Small intestine (tissue), 16 donors: ENCODE measurements at places on chromosomes 3 and 15.

DNA sequence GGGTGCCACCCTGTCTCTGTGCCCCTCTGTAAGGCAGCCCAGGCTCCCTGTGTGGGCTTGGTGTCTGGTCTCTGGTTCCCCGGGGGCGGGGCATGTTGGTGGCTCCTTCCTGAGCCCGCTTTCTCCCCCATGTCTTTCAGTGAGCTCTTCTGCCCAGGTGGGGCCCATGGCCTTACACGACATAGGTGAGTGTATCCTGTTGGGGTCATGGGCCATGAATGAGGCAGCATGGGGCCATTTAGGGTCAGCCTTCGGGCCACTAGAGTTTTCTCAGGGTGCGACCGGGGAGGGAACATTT is 195.1 kb downstream of the UBE3A start:
- no peak overlapping the region for H3K27ac ChIP-seq
- no peak overlapping the region for H3K4me3 ChIP-seq
- H3K4me1 ChIP-seq: no peaks in the 10 kb centered on the region
- DNase-seq: no peak
- H3K27me3 ChIP-seq: no peaks in the 10 kb centered on the region
- H3K36me3 ChIP-seq: no peaks in the 10 kb centered on the region

DNA sequence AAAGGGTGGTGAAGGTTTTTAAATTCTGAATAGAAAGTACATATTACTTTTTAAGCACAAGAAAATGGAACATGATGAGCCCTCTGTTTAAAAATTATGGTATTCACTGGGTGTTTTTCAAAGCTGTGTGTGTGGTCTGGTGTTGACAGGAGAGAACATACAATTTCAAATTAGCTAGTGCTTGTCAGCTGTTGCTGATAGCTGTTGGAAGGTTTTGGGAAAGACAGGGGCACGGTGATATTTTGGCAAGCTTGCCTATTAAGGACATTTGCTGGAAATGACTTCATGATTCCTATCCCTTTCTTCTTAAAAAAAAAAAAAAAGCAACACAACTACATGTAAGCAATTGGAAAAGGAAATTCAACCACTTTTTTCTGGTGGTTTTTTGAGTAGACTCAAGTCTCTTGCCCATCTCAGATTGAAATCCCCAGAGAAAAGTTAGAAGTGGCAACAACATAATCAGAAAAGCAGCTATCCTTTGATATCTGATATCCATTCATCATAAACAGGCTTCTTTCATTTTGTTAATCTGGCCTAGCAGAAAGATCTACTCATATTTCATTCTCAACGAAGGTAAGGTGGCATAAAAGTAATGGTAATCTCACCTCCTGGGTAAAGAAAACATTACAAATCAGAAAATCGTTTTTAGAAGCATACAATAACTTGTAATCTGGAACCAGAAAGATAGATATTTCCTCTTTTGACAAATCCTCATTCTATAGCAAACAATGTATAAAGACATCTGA is 130.0 kb downstream of the RBMS3 start:
- no peaks in the 10 kb centered on the region for H3K36me3 ChIP-seq
- DNase-seq: no peak
- no peak overlapping the region for H3K4me3 ChIP-seq
- no peak overlapping the region for H3K27ac ChIP-seq

DNA sequence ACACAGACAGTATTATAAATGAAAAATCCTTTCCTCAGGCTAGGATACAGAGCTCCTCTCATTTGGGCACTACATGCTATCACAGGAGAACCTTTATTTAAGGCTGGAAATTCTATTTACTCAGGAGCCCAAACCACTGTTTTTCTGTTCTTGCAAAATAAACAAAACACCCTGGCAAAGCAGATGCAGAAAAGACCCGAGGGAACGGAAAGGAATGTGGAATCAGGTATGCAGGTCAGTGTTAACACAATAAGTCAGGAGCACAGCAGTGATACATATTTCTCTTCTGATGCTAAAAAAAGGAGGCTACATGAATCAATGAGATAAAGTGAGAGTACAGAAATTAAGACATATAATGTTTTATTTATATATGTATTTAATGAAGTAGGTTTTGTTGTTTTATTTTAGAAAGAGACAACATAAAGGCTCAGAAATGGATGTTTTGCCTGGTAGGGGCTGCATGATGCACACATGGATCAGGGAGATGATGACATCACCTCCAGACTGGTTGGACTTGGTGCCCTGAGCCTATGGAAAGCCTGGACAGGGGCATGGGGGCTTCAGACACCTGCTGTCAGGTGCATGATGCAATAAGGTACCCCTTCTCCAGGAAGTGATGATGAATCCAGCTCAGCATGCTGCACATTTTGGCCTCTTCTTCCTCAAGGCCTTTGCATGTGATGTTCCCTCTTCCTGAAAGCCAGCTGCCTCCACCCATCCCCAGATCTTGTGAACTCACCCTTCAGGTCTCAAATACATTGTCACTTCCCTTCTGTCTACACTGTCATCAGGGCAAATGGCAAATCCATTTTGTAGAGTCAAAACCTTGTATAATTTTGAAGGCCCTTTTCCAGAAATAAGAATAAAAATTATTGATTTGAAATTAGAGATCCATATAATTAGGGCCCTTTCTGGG is 19.1 kb upstream of the RBP1 start:
- no peaks in the 10 kb centered on the region for H3K27me3 ChIP-seq
- no peak overlapping the region for H3K4me3 ChIP-seq
- DNase-seq: no peak
- H3K36me3 ChIP-seq: no peaks in the 10 kb centered on the region
- H3K4me1 ChIP-seq: no peaks in the 10 kb centered on the region
- no peak overlapping the region for H3K27ac ChIP-seq

GRCh38 chr3:64739971-64740631 is 52.3 kb upstream of the ADAMTS9 start:
- H3K4me1 ChIP-seq: no peaks in the 10 kb centered on the region
- H3K27me3 ChIP-seq: no peaks in the 10 kb centered on the region
- no peak for DNase-seq
- no peak overlapping the region for H3K4me3 ChIP-seq
- peak overlapping the region; percentile 45 for H3K27ac ChIP-seq

- peaks cover 27% of the 10 kb centered on the region for H3K36me3 ChIP-seq
- no peaks in the 10 kb centered on the region for H3K4me1 ChIP-seq
- H3K27me3 ChIP-seq: no peaks in the 10 kb centered on the region
Observed at GRCh38 chr3:50336452-50337174, 4.0 kb downstream of the RASSF1 start.

GRCh38 chr3:170465955-170466354 is 47.3 kb downstream of the CLDN11 start:
- peak; percentile 83 for DNase-seq
- H3K4me1 ChIP-seq: peaks cover 27% of the 10 kb centered on the region
- H3K4me3 ChIP-seq: no peak overlapping the region
- H3K36me3 ChIP-seq: no peaks in the 10 kb centered on the region
- no peak overlapping the region for H3K27ac ChIP-seq
- no peaks in the 10 kb centered on the region for H3K27me3 ChIP-seq

DNA sequence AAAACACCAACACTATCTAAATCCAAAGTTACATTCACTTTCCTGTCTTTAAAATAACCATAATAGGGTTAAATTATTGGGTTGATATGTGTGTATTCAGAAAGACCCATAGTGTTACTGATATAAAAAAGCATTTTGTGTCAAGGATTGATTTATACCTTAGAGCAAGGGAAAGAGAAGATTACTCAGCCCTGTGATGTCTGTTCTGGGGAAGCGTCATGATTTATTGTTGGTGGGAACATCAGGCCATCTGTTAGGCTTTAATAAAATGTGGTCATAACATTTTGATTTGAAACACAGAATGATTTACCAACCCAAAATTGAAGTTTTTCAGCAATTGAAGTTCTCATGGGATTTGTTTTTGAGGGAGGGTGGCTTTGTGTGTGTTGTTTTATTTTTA is 33.2 kb downstream of the SIDT1 start:
- no peaks in the 10 kb centered on the region for H3K4me1 ChIP-seq
- H3K36me3 ChIP-seq: no peaks in the 10 kb centered on the region
- no peak overlapping the region for H3K4me3 ChIP-seq
- no peak overlapping the region for H3K27ac ChIP-seq

GRCh38 chr3:94206291-94206690 is 143.4 kb downstream of the NSUN3 start:
- no peak overlapping the region for H3K4me3 ChIP-seq
- no peaks in the 10 kb centered on the region for H3K4me1 ChIP-seq
- H3K27ac ChIP-seq: no peak overlapping the region
- H3K36me3 ChIP-seq: no peaks in the 10 kb centered on the region

DNA sequence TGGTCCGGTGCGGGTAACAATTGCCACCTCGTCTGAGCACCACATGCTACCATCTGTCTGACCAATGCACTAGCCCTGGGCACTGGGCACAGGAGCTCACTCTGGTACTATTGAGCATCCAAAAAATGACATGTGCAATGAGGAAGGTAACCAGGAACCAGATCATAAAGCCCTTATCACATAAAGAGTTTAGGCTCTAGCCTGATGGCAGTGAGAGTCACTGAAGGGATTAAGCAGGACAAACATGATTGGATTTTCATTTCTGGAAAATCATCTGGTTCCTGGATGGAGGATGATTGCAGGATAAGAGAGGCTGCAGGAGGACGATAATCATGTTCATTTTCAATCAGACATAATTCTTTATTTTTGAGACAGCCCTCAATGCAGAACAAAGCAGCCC is 12.4 kb downstream of the NDUFB4 start:
- H3K27me3 ChIP-seq: no peaks in the 10 kb centered on the region
- DNase-seq: no peak
- H3K36me3 ChIP-seq: no peaks in the 10 kb centered on the region
- H3K4me1 ChIP-seq: no peaks in the 10 kb centered on the region
- H3K27ac ChIP-seq: no peak overlapping the region
- H3K4me3 ChIP-seq: no peak overlapping the region

DNA sequence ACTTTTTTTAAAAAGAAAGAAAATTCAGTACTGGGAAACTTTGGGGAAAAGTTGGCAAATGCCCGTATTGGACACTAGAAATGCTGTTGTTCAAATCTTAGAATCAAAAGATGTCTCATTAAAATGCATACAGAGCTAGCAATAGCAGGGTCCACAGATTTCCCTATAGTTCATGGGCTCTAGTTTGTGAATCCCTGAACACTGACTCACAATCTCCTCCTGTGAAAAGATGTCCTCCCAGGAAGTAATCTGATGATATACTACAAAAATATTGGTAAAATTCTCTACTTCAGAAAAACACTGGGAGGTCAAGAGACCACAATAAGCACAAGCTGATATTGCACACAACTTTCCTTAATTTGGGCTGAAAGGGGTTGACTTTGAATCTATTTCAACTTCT is 568.4 kb upstream of the ZNF385D start:
- H3K27ac ChIP-seq: no peak overlapping the region
- no peak overlapping the region for H3K4me3 ChIP-seq
- no peak for DNase-seq
- H3K4me1 ChIP-seq: no peaks in the 10 kb centered on the region
- H3K27me3 ChIP-seq: no peaks in the 10 kb centered on the region
- no peaks in the 10 kb centered on the region for H3K36me3 ChIP-seq

GRCh38 chr3:165854696-165855095 is 17.5 kb upstream of the BCHE start:
- no peak overlapping the region for H3K4me3 ChIP-seq
- H3K27ac ChIP-seq: no peak overlapping the region
- peak; percentile 12 for DNase-seq
- no peaks in the 10 kb centered on the region for H3K4me1 ChIP-seq
- H3K27me3 ChIP-seq: no peaks in the 10 kb centered on the region

DNA sequence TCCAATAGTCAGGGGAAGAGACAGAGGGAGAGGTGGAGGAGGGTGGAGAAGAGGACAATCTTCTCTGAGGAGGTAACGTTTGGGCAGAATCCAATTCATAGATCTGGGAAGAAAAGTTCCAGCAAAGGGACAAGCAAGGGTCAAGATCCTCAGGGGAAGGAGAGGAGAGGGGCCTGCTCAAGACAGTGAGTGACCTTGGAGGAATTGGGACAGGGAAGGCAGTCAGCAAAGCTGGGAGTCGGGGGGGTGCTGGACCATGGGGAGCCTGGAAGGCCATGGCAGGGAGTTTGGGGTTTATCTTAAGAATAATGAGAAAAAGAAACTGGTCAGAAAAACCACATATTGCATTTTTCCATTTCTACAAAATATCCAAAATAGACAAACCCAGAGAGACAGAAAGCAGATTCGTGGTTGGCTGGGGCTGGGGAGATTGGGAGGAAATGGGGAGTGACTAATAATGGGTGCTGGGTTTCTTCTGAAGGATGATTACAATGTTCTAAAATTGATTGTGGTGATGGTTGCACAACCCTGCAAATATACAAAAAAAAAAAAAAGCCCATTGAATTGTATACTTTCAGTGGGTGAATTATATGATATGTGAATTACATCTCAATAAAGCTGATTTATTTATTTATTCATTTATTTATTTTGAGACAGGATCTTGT is 19.6 kb upstream of the SRP14 start:
- no peak overlapping the region for H3K4me3 ChIP-seq
- H3K27ac ChIP-seq: no peak overlapping the region
- no peaks in the 10 kb centered on the region for H3K27me3 ChIP-seq

GRCh38 chr15:92627014-92627413 is 28.6 kb downstream of the FAM174B start:
- no peaks in the 10 kb centered on the region for H3K4me1 ChIP-seq
- no peak for DNase-seq
- H3K4me3 ChIP-seq: no peak overlapping the region
- no peaks in the 10 kb centered on the region for H3K36me3 ChIP-seq

DNA sequence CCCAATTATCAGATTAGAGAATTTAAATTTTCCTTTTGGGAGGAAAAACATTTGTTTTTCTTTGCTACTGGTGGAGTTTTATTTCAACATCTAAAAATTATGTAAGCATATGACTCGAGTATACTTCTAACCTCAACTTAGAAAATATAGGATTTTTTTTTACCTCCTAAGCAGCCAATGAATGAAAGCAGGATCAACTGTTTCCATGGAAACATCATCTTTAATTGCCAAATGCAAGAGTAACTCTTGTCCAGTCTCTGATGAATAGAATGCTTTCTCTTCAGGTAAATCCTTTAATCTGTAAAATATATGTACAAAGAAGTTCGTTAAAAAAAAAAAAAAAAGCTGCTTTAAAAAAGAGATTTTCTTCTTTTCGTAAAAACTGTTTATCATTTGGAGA is 93.6 kb downstream of the CNTN3 start:
- no peak for DNase-seq
- no peak overlapping the region for H3K27ac ChIP-seq
- no peaks in the 10 kb centered on the region for H3K4me1 ChIP-seq
- no peak overlapping the region for H3K4me3 ChIP-seq

DNA sequence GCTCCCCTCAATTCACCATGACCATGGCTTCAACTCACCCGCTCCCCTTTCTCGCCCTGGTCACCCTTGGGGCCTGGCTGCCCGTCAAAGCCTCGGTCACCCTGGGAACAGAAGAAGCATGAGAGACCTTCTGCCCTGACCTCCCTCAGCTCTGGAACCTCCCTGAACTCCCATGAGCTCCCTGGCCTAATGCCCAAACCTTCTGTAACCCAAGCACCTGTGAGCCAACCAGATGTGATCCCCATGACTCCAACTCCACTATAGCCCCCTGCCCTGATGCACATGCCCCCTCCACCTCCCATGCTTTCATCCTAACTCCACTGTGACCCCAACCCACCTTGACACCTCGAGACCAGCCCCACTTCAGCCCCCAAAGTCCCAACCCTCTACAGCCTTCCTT is 3.5 kb upstream of the UCN2 start:
- H3K27me3 ChIP-seq: no peaks in the 10 kb centered on the region
- no peak overlapping the region for H3K4me3 ChIP-seq
- no peaks in the 10 kb centered on the region for H3K4me1 ChIP-seq
- H3K36me3 ChIP-seq: no peaks in the 10 kb centered on the region
- DNase-seq: no peak

GRCh38 chr15:71627604-71628003 is 182.8 kb upstream of the NR2E3 start:
- no peaks in the 10 kb centered on the region for H3K4me1 ChIP-seq
- no peaks in the 10 kb centered on the region for H3K27me3 ChIP-seq
- H3K36me3 ChIP-seq: no peaks in the 10 kb centered on the region
- H3K27ac ChIP-seq: no peak overlapping the region
